ENCODE measurements at places on chromosomes 1 and 21.
A peak's percentile ranks its signal among the peaks of the same experiment; 100 is the strongest.

- no peak for DNase-seq
These were observed 46.8 kb upstream of the DIPK1A start for GRCh38 chr1:93007941-93008577.

DNA sequence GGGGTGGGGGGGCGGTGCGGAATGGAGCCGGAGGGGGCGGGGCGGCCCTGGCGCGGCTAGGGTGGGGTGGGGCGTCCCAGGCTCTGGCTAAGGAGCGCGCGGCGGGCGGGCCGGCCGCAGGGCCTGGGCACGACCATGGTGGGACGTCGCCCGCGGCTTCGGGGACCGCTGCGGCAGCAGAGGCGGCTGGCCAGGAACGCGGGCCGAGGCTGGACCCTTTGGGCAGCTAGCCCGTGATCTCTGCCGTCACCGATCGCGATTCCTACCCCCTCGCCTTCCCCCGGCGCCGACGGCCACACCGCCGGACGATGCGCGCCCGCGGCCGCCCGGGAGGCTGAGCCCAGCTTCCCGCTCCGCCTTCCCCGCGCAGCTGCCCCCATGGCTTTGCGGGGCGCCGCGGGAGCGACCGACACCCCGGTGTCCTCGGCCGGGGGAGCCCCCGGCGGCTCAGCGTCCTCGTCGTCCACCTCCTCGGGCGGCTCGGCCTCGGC lies at the start of gene MAP3K21:
Gene MAP3K21, plus strand, starts transcription at position 74 of the 491 bp plus-strand sequence. Its CDS starts 305 bp downstream, at position 379.
- peak; percentile 56 for DNase-seq

GRCh38 chr1:31930836-31931592 lies 7.2 kb downstream of the PTP4A2 start:
- DNase-seq, result no peak

DNA sequence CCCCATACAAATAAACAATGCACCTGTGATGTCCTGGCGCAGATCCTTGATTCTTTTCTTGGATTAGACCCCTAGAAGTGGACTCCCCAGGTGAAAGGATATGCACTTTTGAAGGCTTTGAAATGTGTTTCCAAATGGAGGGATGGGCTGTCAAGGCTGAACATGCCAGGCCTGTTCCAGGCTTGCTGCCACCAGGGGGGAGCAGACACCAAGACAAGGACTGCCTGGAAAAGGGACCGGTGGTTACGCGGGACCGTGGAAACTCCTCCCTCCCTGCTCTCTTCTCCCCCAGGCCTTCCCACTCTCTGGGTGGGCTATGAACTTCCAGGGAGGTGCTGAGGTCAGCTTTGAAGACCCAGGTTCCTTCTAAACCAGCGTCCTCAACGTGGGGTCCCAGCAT lies 12.7 kb downstream of the C1QB start:
- peak; percentile 50 for DNase-seq

DNA sequence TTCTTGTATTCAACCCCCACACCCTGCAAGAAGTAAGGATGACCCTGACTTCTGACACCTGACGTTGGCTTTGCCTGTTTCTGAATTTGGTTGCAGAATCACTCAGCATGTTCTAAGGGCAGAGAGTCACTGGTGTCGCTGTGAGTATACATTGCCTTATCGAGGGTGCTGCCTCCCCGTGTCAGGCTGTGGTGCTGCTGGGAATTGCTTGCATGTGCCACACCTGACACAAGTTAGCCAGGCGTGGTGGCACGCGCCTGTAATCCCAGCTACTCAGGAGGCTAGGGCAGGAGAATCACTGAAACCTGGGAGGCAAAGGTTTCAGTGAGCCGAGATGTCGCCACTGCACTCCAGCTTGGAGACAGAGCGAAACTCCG lies 45.9 kb downstream of the WDR4 start:
- DNase-seq, result peak; percentile 54

DNA sequence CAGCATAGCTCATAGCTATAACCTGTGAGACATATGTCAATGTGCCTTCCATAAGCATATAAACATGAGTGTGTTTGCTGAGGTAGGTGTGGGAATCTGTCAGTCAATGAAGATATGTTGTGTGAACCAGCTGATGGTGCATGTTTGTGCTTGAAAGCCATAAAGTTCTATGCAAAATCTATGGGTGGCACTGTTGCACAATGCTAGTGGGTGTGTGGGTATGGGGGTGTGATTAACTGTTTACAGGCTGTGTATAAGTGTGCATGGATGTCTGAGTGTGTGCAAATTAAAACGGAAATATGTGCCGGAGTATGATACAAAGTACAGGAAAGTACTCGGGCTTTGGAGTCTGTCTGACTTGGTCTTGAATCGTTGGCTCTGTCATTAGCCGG lies 1.0 kb upstream of the ATP2B4 start:
- no peak for DNase-seq

DNA sequence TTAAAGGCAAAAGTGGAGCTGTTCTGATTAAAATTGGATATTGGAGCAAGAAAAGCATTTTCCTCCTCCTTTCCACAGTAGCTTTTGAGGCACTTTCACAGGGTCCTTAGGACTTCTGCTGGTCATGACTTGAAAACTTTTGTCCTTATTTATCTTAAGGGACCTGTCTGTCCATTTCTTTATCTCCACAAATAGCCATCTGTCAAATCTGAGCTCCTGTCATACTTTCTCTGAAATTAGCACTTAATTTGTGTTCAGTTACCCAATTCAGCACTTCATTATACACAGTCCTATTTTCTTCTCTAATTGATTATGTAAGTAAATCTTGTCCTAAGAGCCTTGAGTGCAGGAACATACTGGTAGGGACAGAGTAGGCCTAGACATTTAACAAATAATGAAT lies 9.8 kb downstream of the POU2F1 start:
- no peak for DNase-seq

DNA sequence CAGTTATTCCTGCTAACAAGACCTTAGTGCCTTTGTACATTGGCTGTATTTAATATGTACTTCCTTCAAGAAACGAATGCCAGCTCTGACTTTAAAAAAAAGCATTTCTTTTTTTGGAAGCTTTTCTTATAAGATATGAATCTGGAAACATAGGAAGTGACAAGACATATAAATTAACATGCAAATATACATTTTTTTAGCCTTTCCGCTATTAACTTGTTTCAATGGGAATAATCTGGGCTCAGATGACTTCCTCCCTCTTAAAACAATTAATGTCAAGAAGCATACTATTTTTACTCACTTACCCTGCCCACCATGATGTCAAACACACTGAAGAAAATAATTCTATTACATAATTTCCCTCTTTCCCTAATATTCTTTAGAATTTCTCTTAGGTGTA lies 1.4 kb downstream of the DENND1B start:
- no peak for DNase-seq

DNA sequence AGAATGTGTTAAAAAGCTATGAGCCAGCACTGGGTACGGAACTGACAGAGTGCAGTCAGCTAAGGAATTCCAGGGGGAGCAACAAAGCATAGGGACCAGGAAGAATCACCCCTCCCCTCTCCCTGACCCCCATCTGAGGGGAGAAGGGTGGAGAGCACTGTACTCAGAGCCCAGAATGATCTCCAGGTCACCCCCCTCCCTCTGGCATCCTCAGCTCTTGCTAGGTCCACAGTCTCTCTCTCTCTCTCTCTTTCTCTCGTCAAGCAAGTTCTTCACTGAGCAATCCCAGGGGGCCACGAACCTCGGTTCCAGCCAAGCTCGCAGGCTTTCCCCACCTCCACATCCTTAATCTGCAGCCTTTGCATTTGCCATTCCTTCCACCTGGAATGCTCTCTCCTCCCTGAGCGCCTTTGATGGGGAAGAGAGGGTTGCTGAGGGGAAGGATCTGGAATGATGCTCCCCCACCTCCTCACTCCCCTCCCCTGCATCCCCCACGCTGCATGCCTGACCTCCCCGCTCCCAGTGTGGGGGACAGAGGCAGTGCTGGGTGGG lies 6.7 kb upstream of the WASF2 start:
- DNase-seq, result peak; percentile 84

GRCh38 chr1:28111157-28111556 lies 22.7 kb upstream of the EYA3 start:
- no peak for DNase-seq

- DNase-seq, result peak; percentile 18
These were observed 510.0 kb downstream of the USP25 start for GRCh38 chr21:16239659-16240265.

GRCh38 chr1:8873506-8874229 lies 4.8 kb downstream of the ENO1 start:
- DNase-seq, result peak; percentile 86

- DNase-seq, result no peak
These were observed 27.9 kb downstream of the DIP2A start for GRCh38 chr21:46486481-46487126.

DNA sequence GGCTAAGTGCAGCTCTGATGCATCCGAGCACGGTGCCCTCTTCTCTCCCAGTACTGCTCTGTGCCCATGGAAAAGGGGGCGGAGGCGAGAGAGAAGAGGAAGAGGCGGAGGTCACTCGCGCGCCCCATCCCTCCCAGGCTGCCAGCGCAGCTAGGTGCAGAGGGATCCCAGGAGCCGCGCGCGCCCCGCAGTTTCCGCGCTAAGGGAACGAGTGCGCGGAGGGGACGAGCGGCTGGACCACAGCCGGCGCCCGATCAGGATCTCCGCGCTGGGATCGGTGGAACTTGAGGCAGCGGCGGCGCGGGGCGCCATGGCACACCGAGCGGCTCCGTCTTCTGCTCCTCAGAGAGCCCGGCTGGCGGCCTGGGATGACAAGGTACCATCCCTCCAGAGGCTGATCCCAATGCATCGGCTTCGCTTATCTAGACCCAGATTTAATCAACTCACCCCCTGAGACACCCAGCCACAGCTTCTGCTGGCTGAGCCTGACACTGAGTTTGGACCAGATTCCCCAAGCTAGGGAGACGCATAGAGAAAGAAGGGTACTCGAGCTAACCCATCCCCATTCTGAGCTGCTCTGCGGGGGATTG lies at the start of gene PTGFR:
Gene PTGFR, plus strand, starts transcription at position 114 of the 590 bp plus-strand sequence. CDS start 1,770 bp downstream, outside the sequence.
- peak; percentile 10 for DNase-seq

All from ELF-1 (cell line).